ENCODE measurements at places on chromosomes 6 and 20.

- no peak for DNase-seq
These were observed at the start of gene WFDC2 for GRCh38 chr20:45469336-45470261. TSS of gene WFDC2 (plus strand) at chr20:45469753. CDS start at chr20:45469782, 29 bp downstream.

DNA sequence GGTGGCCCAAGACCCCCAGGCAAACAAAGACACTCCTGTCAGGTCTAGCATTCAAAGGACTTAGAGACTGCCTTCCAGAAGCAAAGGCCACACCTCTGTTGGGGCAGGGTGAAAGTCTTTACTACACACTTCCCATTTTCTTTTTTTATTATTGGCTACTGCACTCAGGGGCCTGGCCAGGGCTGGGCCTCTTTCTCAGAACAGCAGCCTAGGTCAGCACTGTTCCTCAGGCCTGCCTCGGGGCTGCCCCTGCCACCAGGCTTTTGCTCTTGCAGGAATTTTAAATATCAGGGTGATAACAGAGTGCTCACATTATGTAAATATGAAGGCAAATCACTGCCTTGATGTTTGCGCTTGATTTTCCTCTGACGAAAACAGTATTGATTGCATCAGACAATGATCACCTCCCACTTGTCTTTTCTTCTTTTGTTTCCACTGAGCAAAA lies 18.5 kb downstream of the GSTA4 start:
- DNase-seq, result no peak

DNA sequence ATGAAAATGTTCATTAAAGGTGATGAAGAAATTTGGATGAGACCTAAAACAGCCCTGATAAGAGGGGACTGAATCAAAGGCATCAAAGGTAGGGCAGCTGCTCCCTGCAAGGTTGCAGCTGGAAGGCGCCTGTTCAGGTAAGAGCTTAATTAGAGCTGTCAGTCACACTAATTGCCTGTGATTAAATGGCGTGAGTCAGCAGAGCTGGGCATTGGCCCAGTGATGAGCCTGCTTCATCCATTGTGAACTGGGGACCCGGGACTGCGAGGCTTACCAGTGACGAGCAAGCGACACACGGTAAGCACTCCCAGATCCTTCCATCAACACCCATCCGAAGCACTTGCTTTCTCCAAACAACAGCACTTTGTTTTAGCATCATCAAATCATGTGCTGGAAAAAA lies 621.5 kb upstream of the CDH4 start:
- DNase-seq, result no peak

- DNase-seq, result no peak
These were observed 7.6 kb upstream of the LKAAEAR1 start for GRCh38 chr20:64091770-64092169.

GRCh38 chr6:36319436-36319762 lies 17.3 kb downstream of the BNIP5 start:
- DNase-seq, result no peak

GRCh38 chr6:82017288-82017687 lies 230.3 kb downstream of the IBTK start:
- no peak for DNase-seq

GRCh38 chr20:31811796-31812728 lies 7.1 kb upstream of the MYLK2 start:
- no peak for DNase-seq

DNA sequence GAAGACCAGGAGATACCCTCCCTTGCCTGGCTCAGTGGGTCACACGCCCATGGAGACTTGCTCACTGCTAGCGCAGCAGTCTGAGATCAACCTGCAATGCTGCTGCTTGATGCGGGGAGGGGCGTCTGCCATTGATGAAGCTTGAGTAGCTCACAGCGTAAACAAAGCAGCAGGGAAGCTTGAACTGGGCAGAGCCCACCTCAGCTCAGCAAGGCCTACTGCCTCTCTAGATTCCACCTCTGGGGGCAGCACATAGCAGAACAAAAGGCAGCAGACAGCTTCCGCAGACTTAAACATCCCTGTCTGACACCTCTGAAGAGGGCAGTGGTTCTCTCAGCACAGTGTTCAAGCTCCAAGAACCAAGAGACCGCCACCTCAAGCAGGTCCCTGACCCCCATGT lies 271.3 kb downstream of the ESR1 start:
- no peak for DNase-seq

DNA sequence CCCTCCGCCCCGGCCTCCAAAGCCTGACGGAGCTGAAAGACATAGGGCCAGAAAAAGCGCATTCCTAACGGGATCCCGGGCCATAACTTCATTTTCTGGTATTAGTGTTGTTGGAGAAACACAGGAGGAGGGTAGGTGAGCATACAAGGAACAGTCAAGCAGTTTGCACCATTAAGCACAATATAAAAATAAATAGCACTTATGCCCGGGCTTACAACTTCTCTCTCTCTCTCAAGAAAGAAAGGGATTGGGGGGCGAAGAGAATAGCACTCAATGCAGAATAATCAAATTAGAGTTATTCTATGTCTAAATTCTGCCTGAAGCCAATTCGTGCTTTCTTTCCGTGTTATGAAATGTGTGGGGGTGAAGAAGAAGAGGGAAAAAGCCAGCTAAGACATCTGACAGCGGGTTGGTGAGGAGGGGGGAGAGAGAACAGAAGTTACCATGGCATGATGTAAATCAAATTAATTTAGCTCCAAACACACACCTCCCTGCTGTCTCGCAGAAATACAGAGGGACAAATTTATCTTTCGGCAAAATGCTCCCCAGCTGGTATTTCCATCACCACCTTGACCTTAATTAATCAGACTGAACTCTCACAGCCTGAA lies 508 bp upstream of the METTL24 start:
- no peak for DNase-seq

DNA sequence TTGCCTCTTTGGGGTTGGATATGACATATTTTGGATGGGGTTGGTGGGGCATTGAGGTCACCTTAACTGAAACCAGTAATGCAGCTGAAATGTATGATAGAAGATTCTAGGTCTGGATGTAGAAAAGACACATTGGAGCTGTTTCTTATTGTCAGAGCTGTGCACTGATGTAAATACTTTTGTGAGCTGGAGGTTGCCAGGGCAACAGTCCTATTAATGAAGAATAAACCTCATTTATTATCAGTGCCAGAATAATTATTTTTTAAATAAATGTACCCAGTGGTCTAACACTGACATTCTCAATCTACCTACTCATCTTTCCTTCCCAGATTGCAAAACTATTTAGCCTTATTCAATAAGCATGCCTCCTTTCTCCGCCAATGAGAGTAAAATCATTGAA lies 57.0 kb downstream of the CAP2 start:
- DNase-seq, result no peak

DNA sequence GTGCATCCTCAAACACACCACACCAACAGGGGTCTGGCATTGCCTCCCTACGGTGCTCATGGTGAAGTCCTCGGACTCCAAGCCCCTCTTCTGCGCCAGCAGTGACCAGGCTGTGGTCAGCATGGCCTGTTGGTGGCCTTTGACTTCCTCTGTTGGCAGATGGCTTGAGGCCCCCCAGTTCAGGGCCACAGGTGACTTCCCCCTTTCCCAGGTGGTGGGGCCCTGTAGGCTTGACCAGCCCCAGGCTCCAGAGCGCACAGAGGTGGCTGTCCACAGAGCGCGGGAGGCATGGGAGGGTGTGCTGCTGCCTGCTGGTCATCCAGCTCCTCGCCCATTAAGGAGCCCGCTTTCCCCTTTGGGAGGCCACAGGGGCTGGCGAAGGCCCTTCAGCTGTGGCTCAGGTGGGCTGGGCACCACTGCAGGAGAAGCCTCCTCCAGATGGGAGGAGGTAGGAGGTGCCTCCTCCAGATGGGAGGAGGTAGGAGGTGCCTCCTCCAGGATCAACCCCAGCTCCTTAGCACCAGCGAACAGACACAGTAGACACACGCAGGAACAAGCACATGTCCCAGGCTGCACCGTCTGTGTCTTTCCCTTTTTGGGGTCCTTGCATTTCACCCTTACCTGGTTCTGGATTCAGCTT lies 52.1 kb upstream of the BHLHE23 start:
- DNase-seq, result no peak

- no peak for DNase-seq
These were observed 38.6 kb downstream of the FOXP4 start for GRCh38 chr6:41584668-41585205.

- DNase-seq, result peak; percentile 21
These were observed 99.3 kb downstream of the LRRC1 start for GRCh38 chr6:53894091-53894490.

DNA sequence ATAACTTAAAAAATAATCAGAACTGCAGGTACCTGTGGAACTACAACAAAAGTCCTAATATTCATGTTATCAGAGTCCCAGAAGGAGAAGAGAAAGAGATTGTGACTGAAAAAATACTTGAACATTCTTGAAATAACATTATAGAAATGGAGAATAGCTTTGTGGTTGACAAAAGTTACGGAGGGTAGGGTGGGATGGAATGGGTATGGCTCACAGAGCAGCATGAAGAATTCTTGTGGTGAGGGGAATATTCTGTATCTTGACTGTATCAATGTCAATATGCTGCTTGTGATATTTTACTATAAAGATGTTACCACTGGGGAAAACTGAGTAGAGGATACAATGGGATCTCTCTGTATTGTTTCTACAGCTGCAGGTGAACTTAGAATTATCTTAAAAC lies 122.5 kb downstream of the DST start:
- no peak for DNase-seq

DNA sequence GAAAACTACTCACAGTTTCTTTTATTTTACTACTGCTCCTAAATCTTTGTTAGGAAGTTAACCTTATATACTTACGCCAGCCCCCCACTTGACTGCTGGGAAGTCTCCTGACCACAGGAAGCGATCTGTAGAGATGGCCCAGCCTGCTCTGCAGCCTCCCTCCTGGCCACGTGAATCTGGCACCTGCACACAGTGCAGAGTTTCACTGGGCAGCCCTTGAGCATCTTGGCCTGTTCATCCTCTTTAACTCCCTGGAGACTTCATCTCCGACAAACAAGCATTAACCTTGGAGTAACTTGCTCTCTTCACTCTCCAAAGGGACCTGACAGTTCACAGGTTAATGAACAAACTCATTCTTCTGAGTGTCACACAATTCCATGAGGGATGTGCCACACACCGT lies 294.1 kb downstream of the BTBD9 start:
- DNase-seq, result no peak

GRCh38 chr20:9078826-9079731 lies 10.2 kb downstream of the PLCB4 start:
- DNase-seq, result no peak

GRCh38 chr6:135054226-135054568 lies 425 bp downstream of the HBS1L start:
- no peak for DNase-seq

- DNase-seq, result no peak
These were observed 114.9 kb downstream of the MAP3K5 start for GRCh38 chr6:136677344-136677743.

DNA sequence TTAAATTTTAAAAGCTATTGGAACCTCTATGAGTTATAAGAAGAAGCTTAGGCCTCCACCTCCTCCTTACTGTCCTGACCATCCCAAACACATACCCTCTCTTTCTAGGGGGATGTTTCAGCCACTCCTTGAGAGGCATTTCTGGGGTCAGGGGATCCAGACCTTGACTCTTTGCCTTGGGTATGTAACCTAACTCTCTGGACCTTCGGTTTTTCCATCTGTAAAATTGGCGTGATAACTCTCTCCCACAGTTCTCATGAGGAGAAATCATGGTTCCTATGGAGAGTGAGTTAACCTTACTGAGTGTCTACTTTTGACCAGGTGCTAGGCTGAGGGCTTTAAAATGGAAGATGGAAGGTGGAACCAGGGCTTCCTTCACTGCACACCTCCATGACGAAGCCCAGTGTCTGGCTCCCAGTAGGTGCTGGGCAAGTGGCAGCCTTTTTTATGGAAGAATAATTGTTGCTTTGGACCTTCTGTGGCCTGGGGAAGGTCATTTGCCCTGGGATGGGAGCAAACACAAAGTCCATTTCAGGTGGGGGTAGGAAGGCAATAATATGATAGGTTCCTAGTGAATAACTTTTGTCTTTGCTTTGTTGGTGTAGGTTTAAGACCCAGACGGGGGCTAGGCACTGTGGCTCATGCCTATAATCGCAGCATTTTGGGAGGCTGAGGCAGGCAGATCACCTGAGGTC lies 18.4 kb downstream of the FOXP4 start:
- no peak for DNase-seq

DNA sequence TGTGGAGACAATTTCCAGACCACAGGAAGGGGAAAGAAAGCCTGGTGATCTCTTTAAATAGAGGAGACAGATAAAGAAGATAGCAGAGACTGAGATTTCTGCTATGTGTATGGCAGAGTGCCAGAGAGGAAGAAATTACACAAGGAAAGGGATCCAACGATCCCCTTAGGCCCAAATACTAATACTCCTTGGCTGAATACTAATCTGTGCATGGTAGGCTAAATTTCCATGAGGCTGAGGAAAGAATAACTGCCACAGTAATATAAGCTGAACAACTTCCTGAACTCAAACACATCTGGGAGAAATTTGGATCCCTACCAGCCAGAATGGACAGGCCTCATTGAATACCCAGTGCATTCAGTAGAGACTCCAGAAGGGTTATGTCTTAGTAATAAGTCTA lies 83.3 kb upstream of the TNFAIP3 start:
- no peak for DNase-seq

GRCh38 chr20:9490631-9491030 lies 23.8 kb upstream of the LAMP5 start:
- no peak for DNase-seq

DNA sequence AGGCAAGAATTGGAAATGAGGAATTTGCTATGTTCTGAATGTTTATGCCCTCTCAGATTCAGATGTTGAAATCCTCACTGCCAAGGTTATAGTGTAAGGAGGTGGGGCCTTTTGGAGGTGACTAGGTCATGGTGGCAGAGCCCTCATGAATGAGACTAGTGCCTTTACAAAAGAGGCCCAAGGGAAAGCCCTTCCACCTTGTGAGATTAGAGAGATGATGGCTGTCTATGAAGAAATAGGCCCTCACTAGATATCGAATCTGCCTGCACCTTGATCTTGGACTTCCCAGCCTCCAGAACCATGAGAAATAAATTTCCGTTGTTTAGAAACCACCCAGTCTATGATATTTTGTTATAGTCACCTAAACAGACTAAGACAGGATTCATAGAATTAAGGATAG lies 10.4 kb downstream of the ASIP start:
- DNase-seq, result no peak

GRCh38 chr6:22706651-22707050 lies 137.3 kb downstream of the HDGFL1 start:
- no peak for DNase-seq

DNA sequence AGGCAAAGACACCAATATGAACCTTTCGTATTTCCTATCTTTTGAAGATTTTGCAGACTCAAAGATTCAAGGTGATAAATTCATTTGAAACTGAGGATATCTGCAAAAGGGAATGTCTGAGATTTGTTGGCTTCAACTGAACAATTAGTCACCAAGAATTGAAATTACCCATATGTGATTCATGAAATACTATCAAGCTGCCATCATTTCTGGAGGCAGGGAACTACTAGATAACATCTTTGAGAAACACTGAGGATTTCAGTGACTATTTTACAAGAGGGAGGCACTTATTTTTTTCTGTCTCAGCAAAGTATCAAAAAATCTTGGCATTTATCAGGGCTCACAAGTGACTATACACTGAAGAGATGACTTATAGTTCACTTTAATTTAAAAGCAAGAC lies 39.8 kb upstream of the MMS22L start:
- DNase-seq, result no peak

GRCh38 chr6:36980876-36981619 lies 4.9 kb downstream of the MTCH1 start:
- no peak for DNase-seq

Measured in KG1 (cell line).